Stimulated activated CD8-positive, alpha-beta memory T cell treated with anti-CD3 and anti-CD28 coated beads, Interleukin-15, amount 100 ng/mL, for 48 hours (primary cell): ENCODE measurements at places on chromosomes 16 and 17.

- no peak for DNase-seq
These were observed 29.9 kb upstream of the ENDOV start for GRCh38 chr17:80385046-80385445.

GRCh38 chr17:64278614-64279013 is 15.6 kb upstream of the TEX2 start:
- no peak for DNase-seq

DNA sequence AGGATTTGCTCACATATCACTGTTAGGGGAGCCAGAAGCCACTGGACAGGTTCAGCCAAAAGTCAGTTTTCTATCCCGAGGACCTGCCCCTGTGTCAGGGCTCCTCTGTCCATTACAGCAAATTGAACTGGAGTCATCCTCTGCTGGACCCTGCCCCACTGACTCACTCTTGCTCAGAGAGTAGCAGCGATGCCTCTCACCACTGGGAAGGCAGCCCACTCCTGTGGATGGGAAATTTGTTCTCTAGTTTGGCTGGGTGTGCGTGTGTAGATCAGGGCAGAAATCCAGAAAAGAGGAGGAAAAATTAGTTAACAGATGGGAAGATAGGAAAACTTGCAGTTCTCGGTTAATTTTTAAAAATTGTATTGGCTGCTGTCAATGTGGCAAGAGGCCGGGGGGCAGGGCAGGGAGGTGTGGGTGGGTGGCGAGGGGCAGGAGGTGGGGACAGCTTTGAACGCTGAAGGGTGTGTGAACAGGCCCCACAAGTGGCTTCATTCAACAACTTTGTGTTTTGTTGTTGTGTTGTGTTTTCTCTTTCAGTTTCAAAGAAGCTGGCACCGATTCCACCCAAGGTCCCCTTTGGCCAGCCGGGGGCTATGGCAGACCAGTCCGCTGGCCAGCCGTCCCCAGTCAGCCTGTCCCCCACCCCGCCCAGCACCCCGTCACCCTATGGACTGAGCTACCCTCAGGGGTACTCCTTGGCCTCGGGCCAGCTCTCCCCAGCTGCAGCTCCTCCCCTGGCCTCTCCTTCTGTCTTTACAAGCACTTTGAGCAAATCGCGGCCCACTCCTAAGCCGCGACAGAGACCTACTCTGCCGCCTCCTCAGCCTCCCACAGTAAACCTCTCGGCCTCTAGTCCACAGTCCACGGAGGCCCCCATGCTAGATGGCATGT is 33.6 kb downstream of the ELAC2 start:
- no peak for DNase-seq

- DNase-seq, result no peak
These were observed 24.8 kb upstream of the SIAH1 start for GRCh38 chr16:48409839-48410632.

DNA sequence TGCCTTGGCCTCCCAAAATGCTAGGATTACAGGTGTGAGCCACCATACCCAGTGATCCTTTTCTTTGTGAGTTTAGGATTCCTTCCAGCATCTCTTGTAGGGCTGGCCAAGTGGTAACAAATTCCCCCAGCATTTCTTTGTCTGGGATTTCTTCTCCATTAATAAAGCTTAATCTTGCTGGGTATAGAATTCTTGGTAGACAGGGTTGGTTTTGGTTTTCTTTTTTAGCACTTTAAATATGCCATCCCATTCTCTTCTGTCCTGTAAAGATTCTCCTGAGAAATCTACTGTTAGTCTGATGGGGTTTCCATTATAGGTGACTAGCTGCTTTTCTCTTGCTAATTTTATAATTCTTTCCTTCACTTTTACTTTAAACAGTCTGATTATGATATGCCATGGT is 173.0 kb upstream of the TOM1L1 start:
- DNase-seq, result no peak

DNA sequence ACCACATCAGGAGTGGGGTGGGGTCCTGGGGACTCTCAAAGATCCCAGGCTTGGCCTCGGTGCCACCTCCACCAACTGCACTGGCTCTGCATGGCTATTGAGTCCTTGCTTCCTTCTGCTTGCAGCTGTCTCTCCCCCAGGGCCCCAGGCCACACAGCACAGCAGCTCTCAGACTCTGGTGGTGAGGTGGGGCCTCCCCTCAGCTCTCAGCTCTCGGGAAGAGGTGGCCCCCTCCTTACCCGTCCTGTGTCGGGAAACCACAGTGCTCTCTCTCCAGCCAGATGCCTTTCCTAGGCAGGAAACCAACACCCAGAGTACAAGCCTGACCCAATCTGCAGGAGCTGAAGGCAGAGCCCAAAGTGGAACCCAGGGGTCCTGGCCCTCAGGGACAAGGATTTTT is 18.5 kb downstream of the SRCIN1 start:
- no peak for DNase-seq

GRCh38 chr16:26976873-26977272 is 89.9 kb upstream of the C16orf82 start:
- DNase-seq, result no peak

GRCh38 chr16:47713225-47713595 is 252.1 kb downstream of the PHKB start:
- peak; percentile 34 for DNase-seq

- DNase-seq, result no peak
These were observed 19.5 kb downstream of the TNFRSF13B start for GRCh38 chr17:16952401-16952800.

DNA sequence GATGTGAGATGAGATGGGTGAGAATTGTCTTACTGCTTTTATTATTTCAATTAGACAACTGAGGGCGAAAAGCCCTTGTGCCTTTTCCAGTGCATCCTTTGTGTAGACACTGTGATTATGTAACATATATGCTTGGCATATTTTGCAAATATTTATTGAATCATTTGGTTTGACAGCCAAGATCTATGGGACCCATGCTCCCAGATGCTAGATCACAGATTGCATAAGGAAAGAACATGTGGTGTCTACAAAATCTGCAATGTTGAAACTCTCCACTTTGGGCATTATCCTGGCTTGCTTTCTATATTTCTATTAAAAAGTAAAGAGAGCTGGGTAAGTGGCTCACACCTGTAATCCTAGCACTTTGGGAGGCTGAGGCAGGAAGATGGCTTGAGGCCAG is 4.8 kb upstream of the COG1 start:
- DNase-seq, result no peak

GRCh38 chr16:19153876-19154275 is 14.2 kb upstream of the SYT17 start:
- no peak for DNase-seq

GRCh38 chr17:9273428-9274391 is 252.4 kb downstream of the NTN1 start:
- DNase-seq, result peak; percentile 36
